Activated CD4-positive, alpha-beta memory T cell treated with anti-CD3 and anti-CD28 coated beads, Interleukin-2, amount 10 ng/mL, durations not matched to agents 7 days and 5 days (primary cell): ENCODE measurements at places on chromosomes 6 and 20.

DNA sequence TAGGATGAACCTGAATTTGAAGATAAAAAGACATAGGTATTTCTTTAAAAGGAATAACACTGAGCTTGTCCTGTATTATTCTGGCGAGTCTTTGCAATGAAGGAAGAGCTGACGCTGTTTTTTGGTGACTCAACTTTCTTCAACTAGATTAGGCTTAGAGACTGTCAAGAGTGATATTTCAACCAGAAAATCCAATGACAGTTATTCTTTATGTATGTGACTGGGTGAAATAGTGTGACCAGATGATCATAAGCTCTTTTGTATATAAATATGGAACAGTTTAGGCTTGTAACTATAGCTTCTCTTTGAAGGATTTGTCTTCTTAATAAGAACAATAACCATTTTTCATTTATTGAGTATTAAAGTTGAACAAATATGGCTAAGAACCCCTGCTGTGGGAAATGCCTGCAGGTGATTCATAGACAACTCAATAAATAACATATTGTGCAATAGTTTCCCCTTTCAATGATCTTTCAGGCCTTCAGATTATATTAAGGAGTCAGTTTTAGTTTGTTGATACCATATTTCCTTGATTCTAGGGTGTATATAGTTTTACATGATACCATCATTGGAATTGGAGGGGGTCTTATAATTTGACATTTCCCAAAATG lies 265.6 kb upstream of the JAG1 start:
- DNase-seq, result no peak

- no peak for DNase-seq
Measured at GRCh38 chr6:83558975-83559374, 46.6 kb downstream of the PRSS35 start.

DNA sequence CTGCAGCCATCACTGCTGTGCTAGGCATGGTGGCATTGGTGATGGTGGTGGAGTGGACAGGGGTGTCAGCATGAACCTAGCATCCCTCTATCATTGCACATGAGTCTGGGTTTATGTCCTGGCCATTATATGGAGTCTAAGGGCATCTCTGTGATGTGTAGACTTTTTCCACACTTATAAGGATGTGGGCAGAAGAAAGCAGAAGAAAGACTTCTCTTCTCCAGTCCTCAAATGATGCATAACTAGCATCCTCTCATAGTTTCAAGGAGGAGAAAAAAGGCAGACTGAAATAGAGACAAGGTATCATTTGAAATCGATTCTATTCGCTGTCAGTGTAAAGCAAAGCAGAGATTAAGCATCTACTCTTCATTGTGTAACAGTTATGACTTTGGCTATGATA lies 140.0 kb upstream of the ATXN1 start:
- DNase-seq, result no peak

DNA sequence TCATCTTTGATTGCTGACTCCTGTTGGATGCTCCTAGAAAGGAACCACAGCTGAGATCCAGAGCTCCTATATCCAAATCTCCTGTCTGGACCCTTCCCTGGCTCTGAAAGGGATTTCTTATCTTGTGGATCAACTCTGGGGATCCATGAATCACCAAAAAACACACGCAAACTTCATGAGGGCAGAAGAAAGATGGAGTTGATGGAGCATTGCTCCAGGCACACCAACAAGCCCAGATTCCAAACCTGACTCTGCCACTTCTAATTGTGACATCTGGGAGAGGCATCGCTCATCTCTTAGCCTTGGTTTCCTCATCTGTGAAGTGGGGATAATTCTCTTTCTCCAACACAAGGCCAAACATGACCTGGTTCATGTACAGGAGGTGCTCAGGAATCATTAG lies 6.7 kb downstream of the KCNS1 start:
- DNase-seq, result no peak

GRCh38 chr6:44926556-44926955 lies 401.6 kb upstream of the RUNX2 start:
- no peak for DNase-seq

DNA sequence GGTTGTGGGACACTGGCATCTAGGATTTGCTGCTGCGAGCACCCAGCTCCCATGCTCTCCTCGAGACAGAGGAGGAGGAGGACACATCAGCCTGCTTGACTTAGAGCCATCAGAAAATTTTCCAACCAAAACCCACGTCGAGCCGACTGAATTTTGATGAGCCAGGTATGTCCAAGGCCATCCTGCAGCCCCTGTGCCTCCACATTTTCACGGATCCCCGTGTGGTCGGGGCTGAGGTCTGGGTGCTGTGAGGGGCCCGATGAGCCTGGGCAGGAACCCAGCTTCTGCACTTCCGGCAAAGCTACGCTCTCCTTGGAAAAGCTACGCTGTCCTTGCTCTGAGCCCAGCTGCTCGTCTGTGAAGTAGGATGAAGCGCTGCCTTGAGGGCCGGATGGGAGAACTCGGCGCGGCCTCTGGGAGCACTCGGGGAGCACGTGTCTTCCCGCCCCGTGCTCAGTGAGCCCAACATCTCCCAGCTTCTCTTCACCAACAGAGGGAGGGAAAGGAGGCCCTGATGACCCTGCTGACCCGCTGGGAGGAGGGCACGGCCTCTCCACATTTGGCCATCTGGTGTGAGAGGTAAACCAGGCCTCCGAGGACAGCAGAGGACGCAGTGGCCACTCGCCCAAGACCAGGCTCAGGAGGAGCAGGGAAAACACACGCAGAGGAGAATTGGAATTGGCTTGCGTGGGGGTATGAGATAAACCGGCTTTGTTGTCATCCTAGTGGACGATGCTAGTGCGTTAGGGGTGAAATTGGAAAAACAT lies 33.9 kb downstream of the PSMG4 start:
- no peak for DNase-seq

- no peak for DNase-seq
Measured at GRCh38 chr6:155444120-155444917, 11.3 kb downstream of the NOX3 start.

GRCh38 chr6:103870970-103871369 lies 988.7 kb downstream of the HACE1 start:
- no peak for DNase-seq
